Suppressor macrophage treated with lipopolysaccharide for 1 hour (primary cell): ENCODE measurements at places on chromosomes 6 and 20.

DNA sequence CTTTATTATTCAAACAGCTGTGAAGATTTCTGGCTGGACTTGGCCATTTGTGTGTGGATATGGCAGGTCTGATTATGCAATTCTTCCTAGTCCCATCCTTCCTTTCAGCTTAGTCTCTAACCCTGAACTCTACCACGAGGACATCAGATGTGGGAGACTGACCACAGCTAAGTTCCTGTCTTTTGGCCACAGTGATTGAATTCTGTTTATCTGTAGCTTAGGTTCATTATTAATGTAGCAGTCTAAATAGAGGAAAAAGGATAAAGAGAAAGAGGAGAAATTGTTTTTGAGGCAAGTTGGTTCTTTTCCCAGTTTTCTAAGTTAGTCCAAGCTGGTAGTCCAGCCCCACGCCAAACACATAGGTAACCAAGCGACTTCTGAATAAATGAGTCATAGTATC lies 598.9 kb downstream of the RFPL4B start:
- no peak for DNase-seq

DNA sequence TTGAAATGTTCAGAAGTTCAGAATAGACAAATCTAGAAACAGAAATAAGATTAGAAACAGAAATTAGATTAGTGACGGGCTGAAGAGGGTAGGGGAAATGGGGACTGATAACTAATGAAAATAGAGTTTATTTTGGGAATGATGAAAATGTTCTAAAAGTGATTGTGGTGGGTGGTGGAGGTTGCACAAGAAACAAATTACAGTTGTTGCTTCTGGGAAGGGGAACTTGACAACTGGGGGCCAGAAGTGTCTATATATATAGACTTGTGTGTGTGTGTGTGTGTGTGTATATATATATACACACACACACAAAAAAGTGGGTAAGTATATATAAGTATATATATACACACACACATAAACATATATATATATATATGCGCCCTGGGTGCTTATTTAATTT lies 86.5 kb upstream of the RREB1 start:
- DNase-seq: peak; percentile 56

GRCh38 chr20:35665949-35666288 lies 1.2 kb upstream of the CPNE1 start:
- DNase-seq: no peak

DNA sequence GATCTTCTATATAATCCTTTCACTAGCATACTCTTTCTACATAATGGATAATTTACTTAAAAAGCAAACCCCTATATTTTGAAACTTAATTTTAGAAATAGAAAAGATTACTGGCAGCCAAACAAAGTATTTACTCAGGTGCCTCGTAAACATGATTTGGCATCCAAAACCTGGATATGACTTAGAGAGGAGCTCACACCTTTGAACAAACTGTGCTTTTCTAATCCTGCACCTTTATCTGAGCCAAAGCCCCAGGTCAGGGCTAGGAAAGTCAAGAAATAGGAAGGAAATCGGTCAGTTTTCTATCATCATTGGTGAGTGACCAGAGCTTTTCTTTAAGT lies 170.9 kb downstream of the PHF3 start:
- DNase-seq: no peak

DNA sequence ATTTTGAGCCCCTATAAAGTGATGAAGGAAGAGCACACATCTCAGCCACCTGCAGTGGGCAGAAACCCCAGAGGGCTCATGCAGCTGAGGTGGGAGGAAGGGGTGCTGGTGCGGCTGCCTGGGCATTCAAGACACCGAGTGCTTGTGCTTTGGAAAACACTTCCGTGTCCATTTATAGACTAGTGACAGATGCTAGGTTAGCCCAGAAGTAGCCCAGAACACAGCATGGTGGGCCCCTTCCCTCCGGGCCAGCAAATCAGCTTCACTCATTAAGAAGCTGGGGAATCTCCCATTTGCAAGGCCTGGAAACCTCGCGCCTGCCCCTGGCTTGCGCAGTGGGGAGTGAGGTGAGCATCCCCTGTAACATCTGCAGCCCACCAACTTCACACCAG lies 12.9 kb downstream of the BEND3 start:
- DNase-seq: no peak

- DNase-seq: no peak
These were observed 27.6 kb downstream of the TINAG start for GRCh38 chr6:54335871-54336270.

DNA sequence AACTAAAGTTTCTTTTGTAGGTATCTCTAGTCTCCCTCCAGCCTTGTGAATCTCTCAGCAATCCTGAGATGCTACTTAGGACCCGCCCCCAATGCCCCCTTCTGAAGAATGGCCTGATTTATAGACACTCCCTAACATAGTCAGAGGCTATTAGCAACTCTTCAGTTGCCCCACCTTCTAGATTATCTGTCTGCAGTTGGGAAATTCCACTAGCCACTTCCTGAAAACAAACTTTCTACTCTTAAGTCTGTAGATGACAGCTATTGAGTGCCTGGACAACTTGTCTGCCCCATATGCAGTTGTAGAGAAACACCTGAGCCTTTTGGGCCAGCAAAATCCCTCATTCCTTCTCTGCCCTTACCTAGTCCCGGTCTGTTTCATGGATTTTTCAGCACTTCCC lies 188.2 kb upstream of the PREP start:
- DNase-seq: peak; percentile 93

GRCh38 chr6:22026164-22026678 lies 270.6 kb downstream of the PRL start:
- no peak for DNase-seq

GRCh38 chr6:145406783-145407182 lies 328.5 kb downstream of the EPM2A start:
- DNase-seq: no peak

DNA sequence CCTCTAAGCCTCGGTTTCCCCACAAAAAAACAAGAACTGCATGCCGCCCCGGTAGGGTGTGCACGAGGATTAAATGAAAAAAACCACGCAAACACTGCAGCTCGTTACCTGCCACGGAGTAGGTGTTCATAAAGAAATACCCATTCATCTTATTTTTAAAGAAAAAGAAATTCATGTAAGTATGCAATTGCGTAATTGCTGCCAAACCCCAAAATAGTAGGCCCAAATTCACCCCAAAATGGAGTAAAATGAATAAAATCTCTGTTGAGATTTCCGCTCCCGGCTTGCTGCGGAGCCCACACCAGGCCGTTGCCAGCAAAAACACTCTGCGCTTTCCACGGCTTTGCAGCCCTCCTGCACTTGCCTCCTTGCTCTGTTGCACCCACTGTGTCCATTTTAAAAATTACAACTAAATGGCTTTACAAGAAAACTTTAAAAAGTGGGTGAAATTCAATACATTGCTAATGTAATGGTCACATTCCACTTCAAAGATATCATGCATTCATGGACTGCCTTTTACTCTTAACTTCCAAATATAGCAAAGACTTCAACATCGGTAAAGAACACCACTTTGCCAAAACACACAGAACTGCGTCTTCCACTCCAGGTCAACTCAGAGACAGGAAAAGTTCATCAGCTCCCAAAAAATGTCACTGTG lies 125.0 kb downstream of the ZMYND8 start:
- DNase-seq: no peak

DNA sequence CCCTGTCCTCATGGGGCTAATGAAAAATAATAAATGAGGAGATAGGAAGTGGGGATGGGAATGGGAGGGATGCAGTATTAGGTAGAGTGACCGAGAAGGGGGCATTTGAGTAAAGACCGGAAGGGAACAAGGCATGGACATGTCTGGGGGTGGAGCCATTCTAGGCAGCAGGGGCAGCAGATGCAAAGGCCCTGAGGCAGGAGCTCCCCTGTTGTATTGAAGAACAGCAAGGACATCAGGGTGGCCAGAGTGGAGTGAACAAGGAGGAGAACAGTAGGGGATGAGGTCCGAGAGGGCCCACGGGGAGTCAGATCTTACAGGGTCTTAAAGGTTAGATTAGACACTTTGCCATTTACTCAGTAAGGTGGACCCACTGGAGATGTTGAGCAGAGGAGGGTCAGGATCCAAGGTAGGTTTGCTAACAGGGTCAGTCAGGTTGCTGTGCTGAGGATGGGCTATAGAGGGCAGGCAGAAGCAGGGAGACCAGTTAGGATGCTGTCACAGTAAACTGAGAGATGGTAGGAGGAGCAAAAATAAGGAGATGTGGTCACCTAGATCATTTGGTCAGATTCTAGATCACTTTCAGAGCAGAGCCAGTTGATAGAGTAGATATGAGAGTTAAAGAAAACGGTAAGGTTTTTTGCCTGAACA lies 18.7 kb downstream of the TAF8 start:
- no peak for DNase-seq

DNA sequence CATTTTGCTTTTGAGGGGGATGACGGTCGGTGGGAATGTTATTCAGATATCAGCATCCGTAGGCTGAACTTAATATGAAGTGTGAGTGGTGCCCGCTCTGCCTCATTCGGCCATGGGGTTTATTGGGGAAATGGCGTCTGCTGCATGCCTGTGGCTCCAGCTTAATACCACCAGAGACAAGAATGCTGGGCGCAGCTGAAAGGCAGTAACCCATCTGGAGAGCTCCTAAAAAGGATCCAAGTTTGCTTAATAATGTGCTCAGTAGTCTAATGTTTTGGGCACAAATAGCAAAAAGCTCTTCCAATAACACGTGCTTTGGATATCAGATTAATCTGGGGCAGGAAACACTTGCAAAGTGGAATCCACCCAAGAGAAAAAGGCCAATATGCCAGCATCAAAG lies 273.0 kb upstream of the TAB2 start:
- no peak for DNase-seq

- no peak for DNase-seq
These were observed 38.7 kb downstream of the C6orf132 start for GRCh38 chr6:42103753-42104094.

DNA sequence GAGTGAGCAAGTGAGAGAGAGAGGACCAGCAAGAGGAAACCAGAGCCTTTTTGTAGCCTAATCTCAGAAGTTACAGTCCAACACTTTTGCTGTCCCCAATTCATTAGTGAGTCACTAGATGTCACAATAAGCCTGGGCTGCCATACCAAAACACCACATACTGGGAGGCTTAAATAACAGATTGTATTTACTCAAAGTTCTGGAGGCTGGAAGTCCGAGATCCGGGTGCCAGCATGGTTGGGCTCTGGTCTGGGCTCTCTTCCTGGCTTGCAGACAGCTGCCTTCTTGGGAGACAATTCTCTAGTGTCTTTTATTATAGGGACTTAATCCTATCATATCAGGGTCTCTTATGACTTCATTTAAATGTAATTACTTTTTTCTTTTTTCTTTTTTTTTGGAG lies 50.7 kb upstream of the FERMT1 start:
- DNase-seq: no peak

DNA sequence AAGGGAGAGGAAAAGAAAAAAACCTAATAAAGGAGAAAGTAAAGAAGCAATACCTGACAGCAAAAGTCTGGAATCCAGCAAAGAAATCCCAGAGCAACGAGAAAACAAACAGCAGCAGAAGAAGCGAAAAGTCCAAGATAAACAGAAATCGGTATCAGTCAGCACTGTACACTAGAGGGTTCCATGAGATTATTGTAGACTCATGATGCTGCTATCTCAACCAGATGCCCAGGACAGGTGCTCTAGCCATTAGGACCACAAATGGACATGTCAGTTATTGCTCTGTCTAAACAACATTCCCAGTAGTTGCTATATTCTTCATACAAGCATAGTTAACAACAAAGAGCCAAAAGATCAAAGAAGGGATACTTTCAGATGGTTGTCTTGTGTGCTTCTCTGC lies 70.8 kb upstream of the RNF146 start:
- DNase-seq: no peak

- DNase-seq: no peak
These were observed 284.5 kb downstream of the TRDN start for GRCh38 chr6:123352279-123352678.

- DNase-seq: no peak
These were observed 377.0 kb downstream of the CDH4 start for GRCh38 chr20:61628901-61629601.

DNA sequence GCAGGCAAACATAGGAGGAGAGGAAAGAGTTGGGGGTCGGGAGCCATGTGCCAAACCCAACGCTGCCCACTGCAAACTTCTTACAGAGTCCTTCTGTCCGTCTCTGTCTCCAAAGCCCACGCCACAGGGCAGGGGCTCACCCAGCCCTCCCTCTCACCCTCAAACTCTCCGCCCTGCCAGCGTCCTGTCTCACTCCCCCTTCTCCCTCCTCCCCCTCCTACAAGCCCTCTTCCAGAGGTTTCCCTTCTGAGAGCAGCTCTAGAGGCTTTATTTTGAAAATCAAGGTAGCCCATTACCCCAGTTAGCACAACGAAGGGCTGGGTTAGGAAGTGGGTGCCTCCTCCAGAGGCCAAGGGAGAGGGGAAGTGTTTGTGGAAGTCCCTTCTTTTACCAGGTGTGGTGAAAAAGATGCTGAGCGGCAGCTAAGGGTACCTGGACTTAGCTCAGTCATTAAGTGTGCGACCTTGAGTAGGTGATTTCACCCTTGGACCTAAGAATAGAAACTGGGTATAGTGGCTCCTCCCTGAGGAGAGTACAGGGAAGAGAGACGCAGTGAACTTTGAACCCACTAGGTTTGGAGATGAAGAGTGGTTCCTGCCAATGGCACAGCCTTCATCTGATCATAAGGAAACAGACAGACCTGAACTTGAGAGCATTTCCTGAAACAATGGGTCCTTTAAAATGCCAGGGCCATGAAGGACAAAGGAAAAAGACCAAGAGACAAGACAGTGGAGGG lies 123.8 kb downstream of the BANF2 start:
- DNase-seq: no peak

- no peak for DNase-seq
These were observed 101.5 kb downstream of the ARID1B start for GRCh38 chr6:156878681-156879080.

GRCh38 chr20:36632487-36633284 lies 13.3 kb downstream of the SLA2 start:
- no peak for DNase-seq

- DNase-seq: no peak
These were observed 555.6 kb downstream of the KIF16B start for GRCh38 chr20:16017656-16018055.

GRCh38 chr6:11705483-11705882 lies 73.1 kb downstream of the ADTRP start:
- no peak for DNase-seq

- DNase-seq: no peak
These were observed 3.9 kb downstream of the HLA-DQA1 start for GRCh38 chr6:32641122-32641521.

GRCh38 chr20:32157611-32158010 lies 48.1 kb downstream of the TM9SF4 start:
- DNase-seq: no peak

DNA sequence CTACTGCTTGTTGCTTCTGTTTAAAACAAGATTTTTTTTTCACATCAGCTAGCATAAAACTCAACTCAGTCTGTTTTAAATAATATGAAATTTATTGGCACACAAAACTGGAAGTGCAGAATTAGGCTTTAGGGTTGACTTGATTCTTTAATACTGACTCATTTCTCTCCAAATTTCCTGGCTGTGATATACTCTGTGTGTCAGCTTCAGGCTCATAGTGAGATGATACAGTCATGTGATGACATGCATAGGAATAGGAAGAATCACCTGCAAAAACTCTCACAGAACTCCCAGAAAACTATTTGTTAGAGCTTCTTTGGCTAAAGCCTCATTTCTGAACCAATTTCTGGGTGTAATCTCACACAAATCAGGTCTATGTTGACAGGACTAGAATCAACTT lies 1068.0 kb upstream of the EPHA7 start:
- no peak for DNase-seq

- DNase-seq: no peak
These were observed 163.9 kb upstream of the SCGN start for GRCh38 chr6:25488156-25488555.

- no peak for DNase-seq
These were observed at the start of gene OVOL2 for GRCh38 chr20:18057101-18057993. OVOL2 (minus strand) TSS chr20:18057916; CDS start chr20:18057634, 282 bp downstream.
